CD4-positive, alpha-beta T cell treated with Interleukin-1 beta for 1 hour (primary cell): ENCODE measurements at places on chromosomes 11 and 22.

- no peak for DNase-seq
Observed at GRCh38 chr11:32526760-32527159, 56.9 kb upstream of the EIF3M start.

DNA sequence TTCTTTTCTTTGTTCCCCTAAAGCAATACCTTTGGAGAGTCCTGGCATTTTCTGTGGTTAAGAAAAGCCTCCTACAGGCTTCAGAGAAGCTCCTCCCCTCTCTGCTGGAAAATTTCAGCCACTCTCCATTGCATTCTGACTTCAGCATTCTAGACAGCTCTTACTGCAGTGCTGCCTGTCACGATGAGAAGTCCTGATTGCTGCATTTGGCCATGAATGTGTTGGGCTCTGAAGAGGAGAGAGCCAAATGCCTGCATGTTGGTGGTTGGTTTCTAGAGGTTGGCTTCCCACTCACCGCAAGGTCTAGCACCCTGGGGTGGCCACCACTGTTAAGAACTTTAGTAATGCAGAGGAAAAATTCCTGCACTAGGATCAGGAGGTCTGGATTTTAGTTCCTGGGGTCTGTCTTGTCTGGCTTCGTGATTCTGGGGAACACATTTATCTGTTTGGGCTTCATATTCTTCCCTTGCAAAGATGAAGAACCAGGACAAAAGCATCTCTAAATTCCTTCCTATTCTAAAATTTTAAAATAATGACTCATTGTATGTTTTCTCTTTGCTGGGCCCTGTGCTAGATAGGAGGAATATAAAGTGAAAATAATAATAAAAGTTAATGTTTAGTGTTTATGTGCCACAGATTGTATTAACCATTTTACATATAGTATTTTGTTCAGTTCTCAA is 38.1 kb downstream of the COA4 start:
- DNase-seq = no peak

GRCh38 chr11:40679276-40679675 is 780.2 kb downstream of the LRRC4C start:
- no peak for DNase-seq

DNA sequence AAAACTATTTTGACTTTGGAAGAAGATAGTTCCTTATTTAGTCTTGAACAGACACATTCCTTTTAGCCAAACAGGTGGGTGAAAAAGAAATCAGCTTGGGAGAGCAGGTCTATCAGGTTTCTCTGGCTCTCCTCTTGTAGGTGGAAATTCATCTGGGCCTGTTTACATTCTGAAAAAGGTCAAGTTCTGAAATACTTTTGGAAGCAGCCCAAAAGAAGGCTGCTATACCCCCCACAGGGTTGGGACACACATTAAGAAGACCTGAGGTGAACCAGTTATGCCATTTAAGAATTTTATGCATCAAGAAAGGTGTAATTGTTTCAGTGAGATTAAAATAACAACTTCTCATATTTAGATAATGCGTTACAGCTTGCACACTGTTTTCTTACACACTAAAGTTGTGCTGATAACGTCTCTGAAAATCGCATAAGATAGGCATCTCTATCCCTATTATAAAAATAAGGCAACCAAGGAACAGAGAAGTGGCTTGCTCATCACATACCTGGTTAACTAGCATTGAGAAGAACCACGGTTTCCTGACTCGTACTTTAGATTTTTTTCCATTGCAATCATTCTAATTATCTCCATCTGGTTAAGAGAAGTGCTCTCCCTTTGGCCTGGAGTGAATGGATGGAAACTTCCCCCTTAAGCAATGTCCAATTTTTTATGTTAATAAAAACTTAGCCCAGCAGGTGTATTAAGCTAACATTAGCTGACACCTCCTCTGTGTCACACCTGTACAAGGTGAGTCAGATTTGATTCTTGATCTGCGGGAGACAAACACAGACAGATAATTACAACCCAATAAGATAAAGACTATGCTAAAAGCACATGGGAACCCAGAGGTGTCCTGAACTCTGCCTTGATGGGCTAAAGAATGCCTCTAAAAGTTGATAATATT is 60.5 kb upstream of the UCP3 start:
- DNase-seq = no peak

GRCh38 chr22:39236321-39237317 is 8.2 kb downstream of the PDGFB start:
- DNase-seq = peak; percentile 58

DNA sequence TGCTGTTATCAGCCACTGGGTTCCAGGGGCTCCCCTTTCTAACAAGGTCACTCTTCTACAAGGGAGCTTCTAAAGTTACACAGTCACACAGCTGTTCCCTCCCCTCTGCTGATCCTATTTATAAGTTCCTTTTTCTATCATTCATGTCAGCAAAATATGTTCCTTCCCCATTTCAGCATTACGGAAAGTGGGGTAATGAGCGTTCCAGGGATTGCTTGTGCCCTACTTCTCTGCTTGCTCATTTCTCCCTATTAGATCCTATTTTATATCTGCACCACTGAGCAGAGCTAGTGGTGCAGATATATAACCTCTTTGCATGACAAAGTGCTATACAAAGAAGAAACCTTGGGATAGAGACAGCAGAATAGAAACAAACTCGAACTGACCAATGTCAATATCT is 22.7 kb upstream of the PLEKHB1 start:
- no peak for DNase-seq

- DNase-seq = no peak
Observed at GRCh38 chr11:7115780-7116179, 27.0 kb downstream of the RBMXL2 start.

GRCh38 chr11:44133335-44133946 is 38.0 kb downstream of the EXT2 start:
- no peak for DNase-seq

DNA sequence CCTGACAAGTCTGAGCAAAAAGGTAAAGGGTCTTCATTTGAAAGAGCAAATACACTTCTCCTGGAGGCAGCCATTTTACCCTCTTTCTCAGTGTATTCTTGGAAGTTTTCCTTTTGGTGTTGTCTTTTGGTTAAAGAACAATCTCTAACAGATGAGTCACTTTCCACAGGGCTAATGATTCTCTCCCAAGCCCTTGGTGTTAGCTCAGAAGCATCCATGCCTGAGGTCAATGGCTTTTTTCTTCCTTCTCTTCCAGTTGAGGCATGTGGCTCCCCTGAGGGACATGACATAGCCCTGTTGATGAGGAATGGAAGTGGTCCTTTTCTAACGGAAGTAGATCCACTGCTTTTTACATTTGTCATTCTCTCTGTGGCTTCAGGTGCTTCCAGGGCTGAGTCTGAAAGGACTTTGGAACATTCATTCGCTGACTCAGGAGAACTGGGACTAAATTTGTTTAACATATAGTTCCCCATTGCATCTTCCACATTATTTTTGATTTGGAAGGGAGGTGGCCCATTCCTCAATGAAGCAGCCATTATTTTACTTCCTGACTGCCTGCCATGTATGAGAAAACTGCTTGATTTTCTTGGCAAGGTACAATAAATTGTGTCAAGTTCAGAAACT is 13.8 kb upstream of the POGLUT3 start:
- no peak for DNase-seq

- DNase-seq = no peak
Observed at GRCh38 chr11:76577226-76577920, 93.2 kb downstream of the LRRC32 start.

DNA sequence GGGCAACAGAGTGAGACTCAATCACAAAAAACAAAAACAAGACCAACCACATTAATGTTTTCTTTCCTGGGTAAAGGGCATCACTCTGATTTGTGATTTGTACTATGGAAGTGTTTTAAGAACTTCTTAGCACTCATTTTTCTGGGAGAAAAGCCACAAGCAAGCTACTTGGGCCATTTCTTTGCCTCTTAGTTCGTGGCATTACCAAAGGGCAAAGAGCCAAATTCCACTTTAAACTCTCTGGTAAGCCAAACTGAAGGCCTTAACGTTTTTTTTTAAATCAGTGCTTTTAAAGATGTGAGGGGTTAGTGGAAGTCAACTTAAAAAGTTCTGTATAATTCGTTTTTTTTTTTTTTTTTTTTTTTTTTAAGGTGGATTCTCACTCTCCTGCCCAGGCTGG is 36.9 kb downstream of the CAT start:
- no peak for DNase-seq

DNA sequence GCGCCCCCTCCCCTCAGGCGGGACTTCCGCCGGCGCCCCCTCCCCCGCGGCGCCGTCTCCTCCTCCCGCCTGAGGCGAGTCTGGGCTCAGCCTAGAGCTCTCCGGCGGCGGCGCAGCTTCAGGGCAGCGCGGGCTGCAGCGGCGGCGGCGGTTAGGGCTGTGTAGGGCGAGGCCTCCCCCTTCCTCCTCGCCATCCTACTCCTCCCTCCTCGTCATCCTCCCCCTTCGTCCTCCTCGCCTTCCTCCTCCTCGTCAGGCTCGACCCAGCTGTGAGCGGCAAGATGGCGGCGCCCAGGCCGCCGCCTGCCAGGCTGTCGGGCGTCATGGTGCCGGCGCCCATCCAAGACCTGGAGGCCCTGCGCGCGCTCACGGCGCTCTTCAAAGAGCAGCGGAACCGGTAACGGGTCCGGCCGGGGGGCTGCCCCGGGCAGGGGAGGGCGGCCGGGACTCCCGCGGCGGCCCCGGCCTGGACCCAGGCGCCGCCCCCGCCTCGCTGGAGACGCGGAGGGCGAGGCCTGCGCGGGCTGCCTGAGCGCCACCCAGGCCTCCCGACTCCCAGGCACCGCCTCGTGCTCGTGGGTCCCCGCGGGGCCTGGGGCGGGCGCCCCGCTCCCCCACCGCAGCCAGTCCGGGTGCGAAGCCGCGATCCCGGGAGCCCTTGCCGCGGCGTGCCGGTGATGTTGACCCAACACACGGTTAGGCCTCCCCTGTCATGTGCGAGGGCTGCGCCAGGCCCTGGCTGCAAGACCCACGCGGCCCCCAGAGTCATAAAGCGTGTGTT is at the start of gene ATXN10:
ATXN10 (plus strand) TSS at position 52 of the 781 bp plus-strand sequence; CDS start at position 282, 230 bp downstream.
- DNase-seq = peak; percentile 73

DNA sequence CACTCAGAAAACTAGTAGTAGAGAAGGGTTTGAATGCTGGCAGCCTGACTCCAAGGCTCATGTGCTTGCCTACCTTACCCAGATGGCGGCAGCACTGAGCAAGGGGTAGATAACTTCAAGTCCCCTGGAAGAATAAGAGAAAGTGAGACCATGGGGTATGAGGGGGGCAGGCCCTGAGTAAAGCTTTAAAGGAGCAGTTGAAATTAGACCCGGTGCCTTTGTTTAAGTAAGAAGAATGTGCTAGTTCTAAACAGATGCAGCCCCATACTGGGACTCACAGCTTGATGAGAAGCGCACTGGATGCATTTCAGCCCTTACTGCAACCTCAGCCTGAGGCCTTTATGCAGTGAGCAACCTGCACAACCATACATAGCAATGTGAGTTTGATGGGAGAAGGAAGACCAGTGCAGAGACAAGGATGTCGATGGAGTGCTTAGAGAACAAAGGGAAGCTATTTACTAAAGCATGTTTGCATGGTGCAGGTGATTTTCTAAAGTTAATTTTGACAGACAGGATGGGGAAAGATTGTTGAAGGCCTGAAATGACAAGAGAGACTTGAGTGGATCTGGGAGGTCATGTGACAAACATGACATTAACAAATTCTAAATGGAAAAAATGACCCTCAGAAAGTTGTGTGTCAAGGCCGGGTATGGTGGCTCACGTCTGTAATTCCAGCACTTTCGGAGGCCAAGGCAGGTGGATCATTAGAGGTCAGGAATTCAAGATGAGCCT is 27.1 kb upstream of the TMA7B start:
- DNase-seq = peak; percentile 62
